ENCODE measurements at places on chromosomes 3 and 15.

- DNase-seq, result peak; percentile 32
Measured at GRCh38 chr3:152309535-152310307, 41.0 kb downstream of the MBNL1 start.

GRCh38 chr15:66145726-66146182 is 107.8 kb downstream of the MEGF11 start:
- no peak for DNase-seq

- DNase-seq, result no peak
Measured at GRCh38 chr3:118809696-118810498, 224.7 kb downstream of the IGSF11 start.

DNA sequence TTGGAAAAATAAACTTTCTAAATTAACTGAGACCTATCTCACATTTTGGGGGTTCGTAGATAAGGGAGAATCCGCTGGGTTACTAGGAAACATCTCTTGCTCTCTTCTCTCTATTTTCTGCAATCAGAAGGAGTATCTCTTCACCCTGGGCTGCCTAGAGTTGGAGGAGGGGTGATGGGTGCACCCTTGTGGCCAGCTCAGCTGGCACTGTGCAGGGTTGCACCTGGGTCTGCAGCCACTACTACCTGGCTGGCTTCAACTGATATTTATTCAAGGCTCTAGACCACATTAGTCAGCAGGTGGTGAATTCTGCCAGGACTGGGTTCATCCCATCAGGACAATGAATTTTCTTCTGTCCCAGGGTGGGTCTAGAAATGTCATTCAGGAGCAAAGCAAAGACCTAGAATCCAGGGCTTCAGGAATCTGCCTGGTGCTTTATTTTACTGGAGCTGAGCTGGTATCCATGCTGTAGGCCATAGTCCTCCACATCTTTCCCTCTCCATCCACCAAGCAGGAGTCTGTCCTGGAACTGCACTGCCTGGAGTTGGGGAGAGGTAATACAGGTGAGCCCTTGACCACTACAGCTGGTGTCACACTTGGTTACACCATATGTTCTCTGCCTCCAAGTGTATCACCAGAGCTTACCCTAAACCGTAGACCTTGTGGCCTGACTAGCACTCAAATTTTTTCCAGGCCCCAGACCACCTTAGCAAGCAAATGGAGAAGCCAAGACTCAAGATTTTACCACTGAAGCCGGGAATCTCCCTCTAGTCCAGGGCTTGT is 14.0 kb downstream of the OR5K4 start:
- DNase-seq, result no peak

GRCh38 chr3:123349566-123350435 is 99.1 kb downstream of the ADCY5 start:
- no peak for DNase-seq

- no peak for DNase-seq
Measured at GRCh38 chr3:126604691-126605090, 46.0 kb upstream of the C3orf22 start.

DNA sequence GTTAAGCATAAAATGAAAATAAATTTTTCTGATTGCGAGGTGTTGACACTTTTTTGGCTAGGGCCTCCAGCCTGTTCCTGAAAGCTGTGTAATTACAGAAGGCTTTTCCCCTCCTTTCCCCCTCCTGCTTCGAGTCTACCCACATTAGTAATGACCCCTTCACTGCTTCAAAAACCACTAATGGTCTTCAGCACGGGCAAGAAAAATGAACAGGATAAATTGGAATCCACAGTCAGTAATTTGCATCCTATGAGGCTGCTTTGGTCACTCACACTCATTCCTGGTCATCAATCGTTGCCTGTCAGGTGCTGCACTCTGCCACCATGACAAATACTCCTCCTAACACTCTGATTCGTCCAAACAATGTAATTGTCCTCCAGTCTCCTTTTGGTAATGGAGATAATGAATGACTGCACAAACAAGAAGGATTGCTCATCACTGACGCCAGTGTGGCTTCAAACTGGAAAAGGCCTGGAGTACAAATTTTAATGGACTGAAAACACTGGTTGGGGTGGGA is 148.6 kb downstream of the MEIS2 start:
- no peak for DNase-seq

- DNase-seq, result no peak
Measured at GRCh38 chr15:100114100-100114499, 227.7 kb downstream of the ADAMTS17 start.

DNA sequence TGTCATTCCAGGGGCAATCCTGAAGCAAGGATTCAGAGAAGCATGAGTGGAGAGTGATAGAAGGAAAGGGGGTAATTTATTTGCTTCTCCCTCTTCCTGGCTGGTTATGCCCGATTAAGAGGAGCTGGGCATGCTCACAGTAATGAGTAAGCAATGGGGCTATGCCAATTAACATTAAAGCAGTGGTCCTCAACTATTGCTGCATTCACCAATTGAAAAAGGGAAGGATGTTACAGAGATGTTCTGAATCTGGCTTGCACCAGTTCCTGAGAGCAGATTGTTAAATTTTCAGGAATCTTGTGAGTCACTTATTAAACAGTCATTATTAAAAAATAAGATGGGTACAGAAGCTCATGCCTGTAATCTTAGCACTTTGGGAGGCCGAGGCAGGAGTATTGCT is 85.9 kb upstream of the ZBTB20 start:
- DNase-seq, result no peak

- DNase-seq, result no peak
Measured at GRCh38 chr15:91508633-91509032, 344.9 kb upstream of the SLCO3A1 start.

- DNase-seq, result no peak
Measured at GRCh38 chr3:56185827-56186226, 282.4 kb downstream of the ERC2 start.

Data from inflammatory macrophage (primary cell).